ENCODE measurements at places on chromosomes 1 and 21.

DNA sequence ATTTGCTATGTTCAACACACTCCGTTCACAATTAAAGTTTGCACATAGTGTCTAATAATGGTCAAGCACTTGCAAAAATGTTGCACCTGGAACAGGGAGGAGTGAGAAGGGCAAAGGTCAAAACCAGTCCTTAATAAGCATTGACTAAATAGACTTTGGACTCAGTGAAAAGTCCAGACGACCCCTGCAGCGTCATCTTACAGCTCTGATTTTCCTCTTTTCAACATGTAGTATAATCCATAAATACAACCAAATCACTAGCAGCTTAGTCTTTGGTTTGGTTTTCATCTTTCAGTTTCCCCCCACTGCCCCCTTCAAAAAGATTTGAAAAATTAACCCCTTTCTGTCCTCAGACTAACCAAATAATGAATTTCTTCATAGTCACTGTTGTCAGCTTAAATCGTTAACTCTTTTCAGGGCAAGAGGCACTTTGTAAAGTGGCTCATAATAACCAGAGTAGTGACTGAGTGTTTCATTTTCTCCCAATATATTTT is 290.3 kb downstream of the PTPRC start:
- peaks cover 15% of the 10 kb centered on the region for H3K36me3 ChIP-seq
- no peak for DNase-seq
- H3K4me1 ChIP-seq: peaks cover 66% of the 10 kb centered on the region
- H3K27ac ChIP-seq: peak overlapping the region; percentile 91
- peak overlapping the region; percentile 70 for H3K4me3 ChIP-seq

GRCh38 chr1:21608798-21609197 is 60.4 kb downstream of the RAP1GAP start:
- H3K4me3 ChIP-seq: no peak overlapping the region
- no peak overlapping the region for H3K27ac ChIP-seq
- H3K27me3 ChIP-seq: peaks cover 6% of the 10 kb centered on the region
- H3K4me1 ChIP-seq: peaks cover 10% of the 10 kb centered on the region
- no peaks in the 10 kb centered on the region for H3K36me3 ChIP-seq
- no peak for DNase-seq

GRCh38 chr1:208475951-208476845 is 232.0 kb upstream of the PLXNA2 start:
- H3K36me3 ChIP-seq: no peaks in the 10 kb centered on the region
- H3K4me1 ChIP-seq: no peaks in the 10 kb centered on the region
- DNase-seq: no peak
- H3K27me3 ChIP-seq: peaks cover 2% of the 10 kb centered on the region
- H3K27ac ChIP-seq: no peak overlapping the region

- peak overlapping the region; percentile 67 for H3K27ac ChIP-seq
- DNase-seq: no peak
- no peaks in the 10 kb centered on the region for H3K36me3 ChIP-seq
- peaks cover 42% of the 10 kb centered on the region for H3K4me1 ChIP-seq
- no peaks in the 10 kb centered on the region for H3K27me3 ChIP-seq
- H3K4me3 ChIP-seq: no peak overlapping the region
Observed at GRCh38 chr1:114319418-114319817, 165.7 kb upstream of the SYT6 start.

DNA sequence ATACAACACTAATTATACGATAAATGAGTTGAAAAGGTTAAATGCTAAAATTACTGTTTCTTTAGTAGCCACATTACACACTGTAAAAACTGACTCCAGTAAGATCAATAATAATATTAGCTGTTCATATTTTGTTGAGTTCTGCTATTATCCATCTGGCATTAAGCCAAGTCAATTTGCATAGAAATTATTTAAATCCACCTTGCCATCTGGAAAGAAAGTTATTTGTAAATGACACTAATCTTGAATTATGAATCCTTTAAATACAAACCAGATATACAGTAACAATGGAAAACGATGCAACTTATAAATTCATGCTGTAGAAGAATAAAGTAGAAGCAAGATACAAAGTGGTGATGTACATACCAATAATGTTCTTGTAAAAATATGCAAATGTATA is 81.4 kb upstream of the BCL10 start:
- no peak overlapping the region for H3K4me3 ChIP-seq
- H3K27me3 ChIP-seq: no peaks in the 10 kb centered on the region
- H3K36me3 ChIP-seq: peaks cover 10% of the 10 kb centered on the region
- H3K27ac ChIP-seq: no peak overlapping the region

GRCh38 chr1:43241413-43241836 is 28.4 kb upstream of the TMEM125 start:
- no peak for DNase-seq
- no peaks in the 10 kb centered on the region for H3K4me1 ChIP-seq
- no peaks in the 10 kb centered on the region for H3K27me3 ChIP-seq

GRCh38 chr21:26085127-26085526 is 85.4 kb downstream of the APP start:
- peaks cover 30% of the 10 kb centered on the region for H3K4me1 ChIP-seq
- no peak overlapping the region for H3K4me3 ChIP-seq
- H3K36me3 ChIP-seq: peaks cover 34% of the 10 kb centered on the region
- no peaks in the 10 kb centered on the region for H3K27me3 ChIP-seq

All from osteocyte (in vitro differentiated cells).